ENCODE measurements at places on chromosomes 1 and 21. TPM values are rescaled to one million over a fixed set of nuclear protein-coding genes. Genes with fewer than 3 reads are reported as not detected.

- no peak for DNase-seq
These were observed 2.7 kb upstream of the KIAA0040 start for GRCh38 chr1:175195281-175195680.

GRCh38 chr1:78607334-78607927 lies 12.8 kb upstream of the IFI44L start:
- no peak for DNase-seq

DNA sequence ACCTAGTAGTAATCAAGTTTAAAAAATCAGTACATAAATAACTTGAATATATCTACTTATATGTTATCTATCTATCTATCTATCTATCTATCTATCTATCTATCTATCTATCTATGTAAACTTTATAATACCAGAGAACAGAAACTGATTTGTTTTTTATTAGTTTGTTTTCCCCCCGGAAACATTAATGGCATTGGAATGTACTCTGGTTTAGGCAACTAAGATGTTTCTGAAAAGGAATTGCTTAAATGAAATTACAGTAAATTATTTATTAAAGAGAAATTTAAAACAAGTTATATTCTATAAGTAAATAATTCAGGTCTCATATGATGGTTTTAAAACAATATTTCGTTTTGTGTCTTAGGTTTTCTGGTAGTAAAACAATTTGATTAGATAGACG lies 681.0 kb upstream of the ADAMTS5 start:
- DNase-seq = no peak

DNA sequence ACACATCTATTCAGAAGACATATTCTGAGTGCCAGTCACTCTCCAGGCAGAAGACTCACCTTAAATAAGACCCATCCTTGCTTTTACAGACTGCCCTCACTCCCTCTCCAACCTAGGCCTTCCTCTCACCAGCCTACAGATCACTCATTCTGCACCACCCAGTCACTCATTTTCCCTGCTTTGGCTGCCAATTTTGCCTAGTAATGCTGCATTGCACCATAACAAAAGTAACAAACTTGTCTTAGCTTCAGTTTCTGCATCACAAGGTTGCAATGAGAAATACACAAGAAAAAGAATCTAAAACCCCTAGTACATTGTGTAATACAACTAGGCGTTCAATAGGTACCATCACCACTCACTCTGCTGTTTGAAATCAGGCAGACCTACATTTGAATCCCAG lies 292.4 kb downstream of the PLPP3 start:
- no peak for DNase-seq

GRCh38 chr1:175317309-175317708 lies 124.7 kb upstream of the KIAA0040 start:
- DNase-seq = no peak

GRCh38 chr1:25809283-25809926 lies 9.4 kb downstream of the SELENON start:
- no peak for DNase-seq

DNA sequence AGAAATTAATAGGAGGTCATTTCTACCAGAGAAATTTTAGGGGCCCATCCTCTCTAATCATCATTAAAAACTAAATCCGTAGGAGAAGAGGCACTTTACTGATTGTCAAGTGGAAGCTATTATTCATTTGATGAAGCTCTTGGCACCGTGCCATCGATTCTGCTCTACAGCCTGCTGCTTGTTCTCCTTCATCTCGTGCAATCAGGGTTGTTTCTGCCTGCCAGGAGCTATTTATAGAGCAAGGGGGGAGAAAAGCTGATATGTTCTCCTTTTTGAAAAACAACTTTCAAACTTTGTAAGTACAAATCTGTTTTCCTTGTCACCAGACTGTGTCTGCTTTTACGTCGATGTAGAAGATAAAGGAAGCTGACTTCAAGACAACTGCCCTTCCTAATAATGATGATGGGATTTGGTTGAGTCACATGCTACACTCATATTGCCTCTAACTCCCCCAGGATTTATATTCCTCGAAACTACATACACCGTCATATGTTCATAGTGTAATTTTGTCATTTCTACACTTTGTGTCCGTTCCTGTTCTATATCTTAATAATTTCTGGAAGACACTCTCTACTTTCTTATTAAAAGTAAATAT lies 169.6 kb upstream of the LHX8 start:
- DNase-seq = peak; percentile 3

- peak; percentile 53 for DNase-seq
These were observed 181.0 kb downstream of the PTPRU start for GRCh38 chr1:29417147-29417858.

DNA sequence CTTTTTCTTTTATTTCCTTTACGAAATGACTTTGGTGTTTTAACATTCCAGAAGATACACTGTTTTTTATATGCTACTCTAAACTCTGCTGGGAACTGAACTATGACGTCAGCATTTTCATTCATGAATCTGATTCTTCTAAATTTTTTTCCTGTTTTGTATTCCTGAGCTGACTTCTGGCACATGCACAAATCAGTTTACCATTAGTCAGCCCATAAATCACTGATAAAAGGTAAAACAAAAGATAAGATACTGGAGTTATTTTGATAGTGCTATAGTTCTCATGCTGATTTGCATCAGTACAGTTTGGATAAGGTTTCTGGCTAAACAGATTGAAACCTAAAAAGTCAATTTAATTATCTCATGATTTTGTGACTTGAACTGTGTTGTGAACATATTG lies 10.4 kb downstream of the CAMTA1 start:
- no peak for DNase-seq

DNA sequence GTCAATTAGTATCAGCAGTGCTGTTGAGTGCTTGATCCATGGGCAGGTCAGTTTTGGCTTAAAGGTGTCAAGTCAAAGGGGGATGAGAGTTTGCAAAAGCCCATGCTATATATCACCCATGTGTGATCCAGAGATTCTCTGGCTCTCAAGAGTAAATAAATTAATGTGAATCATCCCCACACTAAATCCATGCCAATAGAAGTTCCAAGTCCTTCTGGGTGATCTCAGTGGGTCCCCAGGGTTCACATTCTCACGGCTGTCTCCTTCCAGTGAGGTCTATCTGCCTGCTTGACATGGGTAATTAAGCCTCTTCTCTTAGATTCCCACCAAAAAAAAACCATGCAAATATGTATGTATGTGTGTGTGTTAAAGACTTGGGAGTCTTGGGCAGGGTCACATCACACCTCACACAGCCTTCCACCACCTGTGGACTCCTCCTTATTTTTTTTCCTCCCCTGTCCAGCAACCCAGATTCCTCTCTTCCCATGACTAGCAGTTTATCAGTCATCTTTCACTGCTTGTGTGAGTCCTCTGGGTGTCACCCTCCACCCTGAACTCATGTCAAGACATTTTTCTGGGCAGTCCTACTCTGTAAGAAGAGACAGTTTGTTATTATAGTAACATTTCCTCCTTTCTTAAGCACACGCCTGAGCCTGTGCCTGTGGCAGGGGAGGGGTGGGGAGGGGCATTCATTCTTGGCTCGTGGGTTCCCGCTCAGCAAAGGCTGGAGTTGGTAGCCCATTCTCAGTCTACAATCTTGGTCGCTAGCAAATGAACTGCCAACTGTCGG lies 14.3 kb upstream of the S100A11 start:
- peak; percentile 57 for DNase-seq

DNA sequence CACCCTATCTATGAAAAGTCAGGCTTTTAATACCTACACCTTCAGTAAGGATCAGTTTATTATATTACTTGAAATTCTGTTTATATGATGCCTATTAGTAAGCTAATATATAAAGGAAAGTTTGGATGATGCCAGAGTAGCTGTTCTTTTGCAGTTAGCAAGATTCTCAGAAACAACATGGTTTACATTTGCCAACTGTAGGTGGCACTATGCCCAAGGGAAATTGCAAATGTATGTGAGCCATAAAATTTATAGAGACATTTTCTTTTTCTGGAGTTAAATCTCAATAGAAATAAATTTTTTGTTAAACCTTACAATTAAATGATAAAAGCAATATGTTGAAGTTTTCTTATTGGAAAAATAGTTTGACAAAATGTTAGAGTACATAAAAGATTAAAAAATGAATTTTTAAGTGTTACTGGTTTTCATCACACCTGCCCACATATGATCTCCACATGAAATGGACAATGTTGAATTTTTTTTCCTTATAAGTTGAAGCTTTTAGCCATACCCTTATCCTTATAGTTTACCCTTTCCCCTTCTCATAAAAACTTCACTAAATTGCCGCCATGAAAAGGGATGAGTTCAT lies 32.1 kb upstream of the EPHX4 start:
- peak; percentile 9 for DNase-seq

- DNase-seq = peak; percentile 65
These were observed 46.3 kb downstream of the GPA33 start for GRCh38 chr1:167043752-167044488.

DNA sequence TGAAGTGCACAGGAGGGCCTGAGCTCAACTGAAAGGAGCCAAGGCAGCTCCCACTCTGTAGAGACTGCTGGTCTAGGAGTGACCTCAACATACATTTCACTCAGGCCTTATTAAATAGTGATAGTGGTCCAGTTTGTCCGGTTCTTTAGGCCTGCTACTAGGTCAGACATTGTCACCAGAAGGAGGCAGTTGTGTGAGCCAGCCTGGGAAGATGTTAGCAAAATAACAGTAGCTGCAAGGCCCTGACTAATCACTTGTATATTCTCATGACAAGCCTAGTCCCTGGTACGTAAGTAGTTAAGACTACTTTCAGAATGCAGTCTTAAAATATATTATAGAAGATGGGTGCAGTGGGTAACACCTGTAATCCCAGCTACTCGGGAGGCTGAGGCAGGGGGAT lies 264.0 kb upstream of the CAMK1G start:
- no peak for DNase-seq

DNA sequence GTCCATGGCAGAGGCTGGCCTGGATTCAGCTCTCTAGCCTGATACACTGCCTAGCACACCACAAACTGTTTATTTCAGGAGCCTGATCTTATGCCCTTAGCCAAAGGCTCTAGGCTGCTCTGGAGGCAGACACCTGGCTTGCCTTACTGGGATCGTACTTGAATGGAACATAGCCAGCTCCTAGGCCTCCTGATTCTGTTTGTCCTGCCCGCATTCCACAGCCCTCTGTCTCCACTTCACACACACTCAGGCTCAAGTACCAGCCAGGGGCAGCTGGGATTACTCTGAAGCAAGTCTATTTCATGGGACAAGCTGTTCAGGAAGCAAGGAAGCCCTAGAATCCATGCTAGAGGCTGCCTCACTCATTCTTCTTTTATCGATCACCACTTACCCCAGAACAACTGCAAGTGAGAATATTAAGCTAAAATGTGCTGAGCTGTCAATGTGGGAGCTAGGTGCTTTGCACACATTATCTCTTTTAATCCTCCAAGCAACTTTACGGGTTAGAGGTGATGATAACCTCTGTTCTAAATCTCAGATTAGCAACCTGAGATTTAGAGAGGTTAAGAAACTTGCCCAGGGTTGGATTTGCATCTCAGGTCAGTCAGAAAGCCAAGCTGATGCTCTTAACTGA lies 31.1 kb upstream of the CYP4B1 start:
- DNase-seq = no peak

- no peak for DNase-seq
These were observed 30.5 kb downstream of the ZBTB8OS start for GRCh38 chr1:32619701-32620485.

DNA sequence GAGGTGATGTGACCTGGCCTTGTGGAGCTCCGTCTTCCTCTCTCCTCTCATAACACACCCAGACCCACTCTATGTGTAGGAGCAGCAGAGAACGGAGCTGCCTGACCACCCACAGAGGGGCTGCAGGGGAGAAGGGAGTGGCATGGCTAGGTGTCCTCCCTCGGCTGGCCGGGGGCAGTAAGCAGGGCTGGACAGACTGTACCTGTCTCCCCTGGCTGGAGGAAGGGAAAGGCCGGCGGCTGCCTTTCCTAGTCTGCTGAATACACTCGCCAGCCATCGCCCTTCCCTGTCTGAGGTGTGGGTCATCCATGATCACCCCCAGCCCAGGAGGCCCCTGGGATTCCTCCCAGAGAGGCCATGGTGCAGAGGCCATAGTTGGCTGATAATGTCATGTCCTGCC lies 187.2 kb upstream of the AJAP1 start:
- DNase-seq = no peak

DNA sequence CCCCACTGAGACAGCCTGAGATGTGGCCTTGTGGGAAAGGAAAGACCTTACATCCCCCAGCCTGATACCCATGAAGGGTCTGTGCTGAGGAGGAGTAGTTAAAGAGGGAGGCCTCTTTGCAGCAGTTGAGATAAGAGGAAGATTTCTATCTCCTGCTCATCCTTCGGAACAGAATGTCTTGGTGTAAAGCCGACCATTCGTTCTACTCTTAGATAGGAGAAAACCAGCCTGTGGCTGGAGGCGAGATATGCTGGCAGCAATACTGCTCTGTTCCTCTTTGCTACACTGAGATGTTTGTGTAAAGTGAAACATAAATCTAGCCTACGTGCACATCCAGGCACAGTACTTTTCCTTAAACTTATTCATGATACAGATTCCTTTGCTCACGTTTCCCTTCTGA lies 1.5 kb upstream of the CCDC27 start:
- DNase-seq = no peak

GRCh38 chr1:185045814-185046492 lies 595 bp downstream of the RNF2 start:
- DNase-seq = peak; percentile 57

DNA sequence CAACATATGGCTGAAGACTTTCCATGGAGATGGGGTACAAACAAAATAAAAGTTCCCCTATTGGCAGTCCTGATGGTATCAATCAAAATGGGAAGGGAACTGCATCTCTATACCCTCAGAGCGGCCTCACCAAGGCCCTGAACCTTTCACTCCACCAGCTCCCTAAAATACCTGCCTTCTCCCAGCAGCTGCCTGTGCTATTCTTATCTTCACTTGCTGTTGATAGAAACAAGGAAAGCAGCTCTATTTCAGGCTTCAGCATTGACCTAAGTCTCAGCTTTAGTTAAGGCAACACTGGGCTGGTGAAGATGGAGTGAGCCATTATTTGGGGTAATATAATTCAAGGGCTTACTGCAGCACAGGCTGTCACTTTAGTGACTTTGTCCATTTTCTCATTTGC lies 21.7 kb upstream of the PIGC start:
- DNase-seq = no peak

SLC22A15 gene
- total RNA-seq = 0.74 TPM

SLAMF7 gene
- total RNA-seq = not detected

TNFRSF25 gene
- not detected for total RNA-seq

OXCT2 gene
- not detected for total RNA-seq

TCP10L gene
- not detected for total RNA-seq

TMEM240 gene
- total RNA-seq = not detected

AXDND1 gene
- not detected for total RNA-seq

KLHDC7A gene
- 0.95 TPM for total RNA-seq

OR2T29 gene
- not detected for total RNA-seq

WNT9A gene
- 10.8 TPM for total RNA-seq

TRPM2 gene
- 0.13 TPM for total RNA-seq

Data from MG63 (cell line).